Body of pancreas (tissue), 4 donors: ENCODE measurements at places on chromosomes 2 and 18. TPM values are rescaled to one million over a fixed set of nuclear protein-coding genes. Genes with fewer than 3 reads are reported as not detected.

The SPATS2L gene
- total RNA-seq, result 39.2 TPM

The MARCHF4 gene
- total RNA-seq, result 0.52 TPM

The NAT8 gene
- not detected for total RNA-seq

The TNFRSF11A gene
- total RNA-seq, result 3.4 TPM

DNA sequence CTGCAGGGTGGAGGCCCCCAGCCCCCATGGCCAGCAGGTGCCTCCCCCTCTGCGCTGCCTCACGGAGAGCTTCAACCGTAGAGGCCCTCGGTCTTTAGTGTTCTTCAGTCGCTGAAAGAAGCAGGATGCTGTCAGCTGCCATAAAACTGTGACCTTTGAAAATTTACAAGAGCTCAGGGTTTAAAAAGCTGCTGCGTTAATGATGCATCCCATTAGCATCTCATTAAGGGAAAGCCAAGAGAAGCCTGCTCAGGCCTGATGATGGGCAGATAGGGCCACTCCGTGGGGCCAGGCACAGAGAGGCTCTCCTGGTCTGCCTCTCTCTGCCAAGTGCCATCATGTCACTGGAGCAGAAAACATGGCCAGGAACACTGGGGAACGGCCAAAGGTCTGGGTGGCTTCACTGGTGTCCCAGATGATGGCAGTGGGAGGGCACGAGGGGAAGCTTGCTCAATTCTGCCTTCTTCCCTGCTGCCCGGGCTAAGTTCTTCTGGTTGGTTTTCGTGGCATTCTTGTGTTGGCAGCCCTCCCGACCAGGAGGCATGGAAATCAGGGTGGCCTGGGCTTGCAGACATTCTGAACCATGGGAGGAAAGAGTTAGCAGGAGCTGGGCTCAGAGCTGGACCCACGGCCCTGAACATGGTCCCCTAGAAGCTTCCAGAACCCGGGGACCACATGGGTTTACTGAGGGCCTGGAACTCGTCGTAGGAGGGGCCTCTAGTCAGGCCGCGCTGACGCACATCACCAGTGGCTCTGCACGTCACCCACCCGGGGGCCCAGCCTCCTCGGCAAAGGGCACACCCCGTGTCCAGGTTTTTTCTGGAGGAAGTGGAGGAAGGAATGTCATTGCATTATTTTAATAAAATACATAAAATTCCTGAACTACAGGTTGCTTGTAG is 250.7 kb downstream of the KLHL29 start:
- no peaks in the 10 kb centered on the region for H3K36me3 ChIP-seq
- no peak for DNase-seq
- no peak overlapping the region for H3K27ac ChIP-seq
- H3K27me3 ChIP-seq, result no peaks in the 10 kb centered on the region
